NCI-H1105 (cell line): ENCODE measurements at places on chromosomes 1 and 21.

DNA sequence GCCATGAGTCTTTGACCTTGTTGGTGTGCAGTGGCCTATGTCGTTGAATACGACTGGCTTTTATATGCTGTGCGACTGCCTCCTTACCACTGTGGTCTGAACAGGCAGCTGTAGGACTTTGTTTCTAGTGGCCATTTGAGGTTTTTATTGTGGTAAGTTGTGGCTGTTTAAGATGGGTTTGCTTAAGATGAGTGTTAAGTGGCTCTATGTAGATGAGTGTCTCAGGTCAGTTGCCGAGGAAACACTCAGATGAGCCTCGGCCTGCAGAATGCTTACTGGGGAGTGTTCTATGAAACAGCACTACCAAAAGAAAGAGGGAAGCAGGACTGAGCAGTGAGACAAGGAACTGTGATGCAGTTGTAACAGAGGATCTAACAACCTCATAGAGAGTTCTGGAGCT, 14.9 kb upstream of the CD1C start:
- DNase-seq, result no peak

- DNase-seq, result no peak
Observed at GRCh38 chr1:92118826-92119225, 38.7 kb downstream of the BTBD8 start.

GRCh38 chr21:29371464-29371863, 72.7 kb downstream of the BACH1 start:
- no peak for DNase-seq

GRCh38 chr21:34590520-34590919, 24.4 kb downstream of the RCAN1 start:
- peak; percentile 46 for DNase-seq

- no peak for DNase-seq
Observed at GRCh38 chr1:174225499-174226204, 66.3 kb downstream of the RABGAP1L start.

DNA sequence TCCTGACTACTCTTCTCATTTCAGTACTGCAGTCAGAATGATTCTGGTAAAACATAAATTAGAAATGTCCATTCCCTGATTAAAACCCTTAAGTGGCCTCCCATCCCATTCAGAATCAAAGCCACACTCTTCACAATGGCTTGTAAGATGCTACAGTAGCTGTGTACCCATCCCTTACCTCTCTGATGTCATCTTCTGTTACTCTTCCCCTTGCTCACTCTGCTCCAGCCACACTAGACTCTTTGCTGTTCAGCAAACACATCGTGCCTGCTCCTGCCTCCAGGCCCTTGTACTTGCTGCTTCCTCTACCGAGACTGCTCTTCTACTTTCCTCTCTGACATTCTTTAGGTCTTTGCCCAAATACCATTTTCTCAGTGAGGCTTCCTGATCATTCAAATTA, 4.3 kb upstream of the GPX7 start:
- no peak for DNase-seq

GRCh38 chr1:52920791-52921291, 699 bp downstream of the ECHDC2 start:
- no peak for DNase-seq

DNA sequence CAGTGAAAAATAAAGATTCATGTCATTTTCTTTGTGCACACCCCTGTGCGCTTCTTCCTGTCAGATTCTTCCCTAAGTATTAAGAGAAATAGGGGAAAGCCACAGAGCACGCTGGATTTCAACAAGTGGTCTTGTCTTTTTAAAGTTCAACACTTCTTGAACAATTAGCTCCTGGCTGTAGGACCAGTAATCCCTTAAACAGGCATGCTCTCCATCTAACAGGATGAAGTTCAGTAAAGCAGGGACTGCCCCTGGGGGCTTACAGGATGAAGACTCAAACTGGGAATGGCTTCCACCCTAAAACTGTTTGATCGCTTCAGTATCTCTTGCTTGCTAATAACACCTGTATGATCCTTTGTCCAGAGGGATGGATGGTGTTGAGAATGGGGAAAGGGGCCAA, 4.2 kb downstream of the PSMB4 start:
- DNase-seq, result no peak

DNA sequence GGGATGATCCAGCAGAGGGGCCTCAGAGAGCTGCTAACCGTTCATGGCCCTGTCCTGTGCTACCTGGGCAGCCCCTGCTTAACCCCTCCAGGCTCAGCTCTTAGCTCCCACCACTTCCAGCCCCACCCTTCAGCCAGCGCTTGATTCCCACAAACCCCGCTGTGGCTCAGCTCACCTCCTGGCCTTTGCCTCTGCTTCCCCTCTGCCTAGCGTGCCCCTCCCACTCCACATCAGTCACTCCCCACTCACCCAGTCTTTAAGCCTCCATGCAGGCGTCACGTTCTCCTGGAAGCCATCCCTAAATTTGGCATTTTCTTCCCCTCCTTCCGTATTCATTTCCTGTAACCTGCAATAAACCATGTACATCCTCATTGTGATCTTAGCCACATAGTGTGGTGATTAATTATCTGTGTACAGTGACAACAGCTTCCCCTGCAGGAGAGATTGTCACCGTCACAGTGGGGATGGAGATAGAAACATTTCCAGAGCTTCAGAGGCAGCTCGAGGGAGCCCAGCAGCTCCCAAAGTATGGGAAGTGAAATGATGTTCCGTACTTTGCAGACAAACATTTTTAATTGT, 65.5 kb downstream of the EPHB2 start:
- no peak for DNase-seq

DNA sequence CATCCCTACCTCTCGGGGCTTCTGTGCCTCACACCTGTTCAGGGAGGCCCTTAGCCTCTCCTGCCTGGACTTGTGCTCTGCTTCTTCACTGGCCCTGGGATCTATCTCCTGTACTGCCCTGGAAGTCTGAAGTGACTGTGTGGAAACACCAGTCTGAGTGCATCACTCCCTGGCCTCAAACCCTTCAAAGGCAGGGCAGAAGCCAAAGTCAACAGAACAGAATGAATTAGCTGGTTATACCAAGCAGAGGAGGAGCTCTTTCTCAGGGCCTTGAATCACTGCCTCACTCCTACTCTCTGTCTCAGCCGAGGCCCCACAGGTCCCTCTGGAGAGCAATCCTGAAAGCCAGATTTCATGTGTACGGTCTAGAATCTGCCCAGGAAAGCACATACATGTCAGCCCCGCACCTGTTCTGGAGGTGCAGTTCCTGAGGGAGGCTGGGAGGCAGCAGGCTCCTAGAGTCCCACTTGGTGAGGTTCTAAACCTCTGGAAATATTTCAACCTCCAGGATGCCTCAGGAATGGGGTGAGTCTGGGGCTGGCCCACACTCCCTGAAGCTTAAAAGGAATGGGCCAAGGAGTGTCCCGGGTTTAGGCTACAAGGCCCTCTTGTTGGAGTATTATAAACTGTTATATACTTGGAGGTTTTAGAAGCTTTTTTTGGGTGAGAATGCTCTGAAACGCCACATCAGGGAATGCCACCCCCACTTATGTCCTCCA, 98.3 kb downstream of the ABCA4 start:
- DNase-seq, result no peak

DNA sequence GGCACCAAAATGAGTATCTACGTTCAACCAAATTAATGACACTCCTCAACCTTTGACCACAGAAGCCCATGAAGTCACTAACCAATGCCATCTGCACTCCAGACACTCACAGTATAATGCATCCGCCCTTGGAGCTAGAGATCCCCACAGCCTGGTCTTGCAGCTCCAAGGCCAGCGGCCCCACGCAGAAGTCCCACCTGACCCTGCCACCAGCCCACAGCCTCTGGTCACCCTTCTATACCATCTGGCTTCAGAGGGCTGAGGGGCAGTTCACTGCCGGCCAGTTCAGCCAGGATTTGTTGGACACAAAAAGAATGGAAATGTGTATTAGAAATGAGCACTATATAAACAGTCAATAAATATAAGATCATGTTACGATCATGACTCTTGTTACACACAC, 211.2 kb downstream of the RRAGC start:
- DNase-seq, result no peak

GRCh38 chr1:109370712-109371340, 26.9 kb downstream of the SORT1 start:
- no peak for DNase-seq

DNA sequence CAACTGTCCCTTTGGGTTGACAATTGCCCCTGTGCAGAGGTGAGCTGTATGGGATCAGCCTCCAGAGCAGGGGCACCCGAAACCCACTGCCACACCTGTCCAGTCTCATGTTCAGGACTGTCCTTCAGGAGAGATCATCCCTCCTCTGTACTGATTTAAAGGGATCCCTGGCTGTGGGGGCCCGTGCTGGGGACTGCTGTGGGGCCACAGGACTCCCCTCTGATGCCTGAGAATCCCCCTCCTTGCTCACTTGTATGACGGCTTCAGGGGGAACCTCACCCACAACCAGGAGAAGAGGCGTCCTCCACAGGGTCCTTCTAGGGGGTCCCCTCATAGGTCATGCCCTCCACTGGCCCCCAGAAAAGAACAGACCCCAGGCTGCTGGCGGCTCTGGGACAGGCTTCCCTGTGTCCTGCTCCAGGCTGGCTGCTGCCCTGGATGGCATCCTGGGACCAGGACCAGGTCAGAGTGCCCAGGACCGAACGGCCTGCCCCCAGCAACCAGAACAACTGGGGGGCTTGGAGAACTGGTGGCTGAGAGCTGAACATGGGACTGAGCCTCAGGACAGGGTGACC, 77.5 kb upstream of the ACTRT2 start:
- DNase-seq, result no peak

DNA sequence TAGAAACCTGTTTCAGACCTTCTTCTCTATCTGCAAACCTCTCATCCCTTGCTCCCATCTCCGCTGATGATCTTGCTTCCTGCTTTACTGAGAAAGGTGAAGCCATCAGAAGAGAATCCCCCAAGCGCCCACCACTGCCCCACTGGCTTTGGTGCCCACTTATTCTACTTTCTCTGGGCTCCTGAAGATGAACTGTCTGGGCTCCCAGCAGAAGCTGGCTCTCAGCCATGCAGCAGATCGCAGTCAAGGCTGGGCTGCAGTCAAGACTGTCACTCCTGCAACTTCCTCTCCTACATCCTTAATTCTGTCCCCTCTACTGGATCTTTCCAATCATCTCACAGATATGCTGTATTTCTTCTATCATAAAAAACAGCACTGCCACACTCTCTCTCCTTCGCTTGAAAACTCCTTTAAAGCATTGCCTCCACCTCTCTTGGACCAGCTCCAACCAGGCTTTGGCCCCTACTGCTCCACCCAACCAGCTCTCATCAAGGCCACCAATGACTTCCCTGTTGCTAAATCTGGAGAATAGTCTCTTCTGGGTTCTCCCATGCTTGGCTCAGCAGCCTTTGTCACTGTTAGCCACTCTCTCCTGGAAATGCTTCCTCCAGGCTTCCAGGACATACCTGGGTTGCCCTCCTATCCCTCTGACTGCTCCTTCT, 25.8 kb downstream of the TRIM62 start:
- DNase-seq, result no peak

DNA sequence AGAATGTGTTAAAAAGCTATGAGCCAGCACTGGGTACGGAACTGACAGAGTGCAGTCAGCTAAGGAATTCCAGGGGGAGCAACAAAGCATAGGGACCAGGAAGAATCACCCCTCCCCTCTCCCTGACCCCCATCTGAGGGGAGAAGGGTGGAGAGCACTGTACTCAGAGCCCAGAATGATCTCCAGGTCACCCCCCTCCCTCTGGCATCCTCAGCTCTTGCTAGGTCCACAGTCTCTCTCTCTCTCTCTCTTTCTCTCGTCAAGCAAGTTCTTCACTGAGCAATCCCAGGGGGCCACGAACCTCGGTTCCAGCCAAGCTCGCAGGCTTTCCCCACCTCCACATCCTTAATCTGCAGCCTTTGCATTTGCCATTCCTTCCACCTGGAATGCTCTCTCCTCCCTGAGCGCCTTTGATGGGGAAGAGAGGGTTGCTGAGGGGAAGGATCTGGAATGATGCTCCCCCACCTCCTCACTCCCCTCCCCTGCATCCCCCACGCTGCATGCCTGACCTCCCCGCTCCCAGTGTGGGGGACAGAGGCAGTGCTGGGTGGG, 6.7 kb upstream of the WASF2 start:
- no peak for DNase-seq

DNA sequence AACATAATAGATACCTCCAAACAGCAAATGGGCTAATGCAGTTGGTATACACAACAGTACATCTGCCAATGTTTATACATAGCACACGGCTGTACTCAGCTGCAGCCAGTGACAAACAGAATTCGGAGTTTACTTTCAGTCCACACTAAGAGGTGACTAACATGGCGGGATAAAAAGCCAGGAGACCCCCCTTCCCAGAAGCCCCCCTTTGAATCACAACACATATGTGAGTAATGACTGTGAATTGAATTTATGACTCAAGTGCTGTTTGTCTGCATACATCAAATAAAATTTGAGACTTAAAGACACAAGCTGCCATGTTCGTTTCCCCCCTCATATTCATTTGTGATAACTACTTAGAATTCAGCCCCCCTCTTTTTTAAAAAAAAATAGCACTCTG, 113.2 kb downstream of the RUNX1 start:
- DNase-seq, result no peak

DNA sequence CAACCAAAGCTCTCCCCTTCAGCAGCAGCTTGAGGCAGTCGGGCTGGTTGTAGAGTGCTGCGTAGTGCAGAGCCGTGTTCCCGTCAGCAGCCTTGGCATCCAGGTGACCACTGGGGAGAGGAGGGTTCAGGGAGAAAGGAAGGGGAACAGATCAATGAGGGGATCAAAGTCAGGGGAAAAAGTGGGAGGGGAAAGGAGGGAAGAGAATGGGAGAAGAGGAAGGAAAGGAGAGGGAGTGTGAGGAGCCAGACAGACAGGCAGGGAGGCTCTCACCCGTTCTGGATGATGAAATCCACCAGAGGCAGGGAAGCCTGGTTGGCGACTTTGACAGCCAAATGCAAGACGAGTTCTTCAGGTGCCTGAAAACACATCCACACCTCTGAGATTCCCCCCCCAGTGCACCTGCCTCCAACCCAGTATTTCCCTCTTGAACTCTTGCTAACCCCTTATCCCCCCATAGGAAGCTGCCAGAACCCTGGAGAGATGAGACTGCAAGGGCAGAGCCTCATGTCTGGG, 9.8 kb upstream of the TCEA3 start:
- no peak for DNase-seq

- DNase-seq, result no peak
Observed at GRCh38 chr1:184789884-184790283, 35.2 kb upstream of the EDEM3 start.

DNA sequence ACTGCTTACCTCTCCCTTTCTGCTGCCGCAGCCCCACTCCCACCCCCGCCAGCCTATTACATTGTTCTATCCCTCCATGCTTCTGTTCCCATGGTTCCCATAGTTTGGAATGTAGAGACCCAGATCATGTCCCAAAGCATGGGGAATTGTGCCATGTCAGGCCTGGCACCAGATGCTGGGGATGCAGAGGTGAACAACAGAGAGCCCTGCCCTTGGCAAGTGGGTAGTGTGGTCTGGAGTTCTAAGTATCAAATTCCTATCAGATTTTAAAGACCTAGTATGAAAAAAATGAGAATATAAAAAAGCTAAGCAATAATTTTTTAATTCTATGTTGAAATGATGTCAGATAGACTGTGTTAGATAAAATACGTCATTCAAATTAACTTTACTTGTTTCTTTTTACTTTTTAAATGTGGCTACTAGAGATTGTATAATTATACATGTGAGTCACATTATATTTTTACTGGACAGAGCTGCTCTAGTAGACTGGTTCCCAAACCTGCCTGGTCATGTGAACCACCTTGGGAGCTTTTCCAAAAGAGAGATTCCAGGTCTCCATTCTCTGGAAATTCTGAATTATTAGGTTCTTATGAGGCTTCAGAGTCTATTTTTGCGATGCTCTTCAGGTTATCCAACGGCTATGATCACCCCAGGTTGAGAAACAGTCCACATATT, 113.0 kb upstream of the DAB1 start:
- no peak for DNase-seq

GRCh38 chr1:21622466-21623315, 46.5 kb downstream of the RAP1GAP start:
- no peak for DNase-seq
